ENCODE measurements at places on chromosomes 6 and 20.
A peak's percentile ranks its signal among the peaks of the same experiment; 100 is the strongest.

DNA sequence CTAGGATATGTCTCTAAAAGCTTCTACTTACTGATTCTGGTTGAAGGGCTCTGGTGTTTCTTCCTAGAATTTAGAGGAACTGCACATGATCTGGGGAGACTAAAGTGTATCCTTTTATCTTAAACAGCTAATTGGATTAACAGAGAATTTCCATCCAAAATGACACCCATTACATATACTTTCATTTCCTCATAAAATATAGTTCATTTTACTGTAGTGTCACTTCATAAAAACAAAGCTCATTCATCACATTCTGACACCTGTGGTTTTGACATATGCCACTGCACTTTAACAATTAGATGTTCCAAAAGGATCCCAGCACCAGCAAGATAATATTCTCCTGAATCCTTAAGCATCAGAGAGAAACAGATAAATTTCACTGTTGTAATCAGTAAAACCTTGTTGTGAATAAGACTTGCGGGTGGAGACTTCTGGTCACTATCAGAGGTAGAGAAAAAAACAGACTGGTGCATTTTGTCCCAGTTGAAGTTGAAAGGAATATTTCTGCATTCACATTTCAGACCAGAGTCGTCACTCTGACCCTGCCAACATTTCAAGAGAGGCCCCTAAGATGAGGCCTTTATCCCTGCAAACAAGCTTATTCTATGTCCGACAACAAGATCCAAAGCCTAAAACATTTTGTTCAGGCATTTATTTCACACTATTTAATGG lies 175.3 kb upstream of the BMP5 start:
- no peak for DNase-seq

GRCh38 chr20:32871627-32872160 lies 13.0 kb downstream of the EFCAB8 start:
- no peak for DNase-seq

DNA sequence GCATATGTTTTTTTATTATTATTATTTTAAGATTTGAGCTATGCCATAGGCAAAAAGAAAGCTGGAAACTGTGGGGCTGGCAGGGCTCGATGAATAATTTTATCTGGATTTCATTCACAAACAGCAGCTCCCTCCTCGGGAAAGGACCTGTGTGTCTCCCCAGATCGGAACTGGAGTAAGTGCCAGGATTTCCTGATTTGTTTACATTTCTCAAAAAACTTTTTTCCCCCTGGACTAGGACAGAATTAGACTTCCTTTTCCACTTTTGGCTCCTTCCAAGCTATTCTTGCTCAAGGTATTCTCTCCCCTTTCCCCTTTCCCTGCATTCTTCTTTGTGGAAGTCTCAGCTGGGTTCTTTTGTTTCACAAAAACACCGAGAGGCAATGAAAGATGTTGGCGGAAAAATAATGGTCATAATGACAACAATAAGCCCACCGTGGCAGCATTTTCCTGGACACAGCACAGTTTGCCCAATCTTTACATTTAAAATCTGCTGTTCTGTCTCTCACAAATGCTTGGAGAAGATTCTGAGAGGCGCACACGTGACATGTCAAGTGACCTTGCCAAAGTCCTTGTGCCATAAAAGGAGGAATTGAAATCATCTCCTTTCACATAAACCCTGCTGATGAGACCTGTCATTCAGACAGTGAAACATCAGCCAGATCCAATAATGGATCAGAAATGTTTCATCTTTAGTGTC lies 85.8 kb upstream of the PREP start:
- no peak for DNase-seq

GRCh38 chr6:80640176-80640575 lies 533.7 kb downstream of the BCKDHB start:
- no peak for DNase-seq

- peak; percentile 46 for DNase-seq
These were observed 18.1 kb downstream of the BPI start for GRCh38 chr20:38321959-38322598.

- peak; percentile 51 for DNase-seq
These were observed 690 bp downstream of the IFNGR1 start for GRCh38 chr6:137218473-137218916.

- no peak for DNase-seq
These were observed 66.6 kb downstream of the CDH26 start for GRCh38 chr20:60024801-60025200.

DNA sequence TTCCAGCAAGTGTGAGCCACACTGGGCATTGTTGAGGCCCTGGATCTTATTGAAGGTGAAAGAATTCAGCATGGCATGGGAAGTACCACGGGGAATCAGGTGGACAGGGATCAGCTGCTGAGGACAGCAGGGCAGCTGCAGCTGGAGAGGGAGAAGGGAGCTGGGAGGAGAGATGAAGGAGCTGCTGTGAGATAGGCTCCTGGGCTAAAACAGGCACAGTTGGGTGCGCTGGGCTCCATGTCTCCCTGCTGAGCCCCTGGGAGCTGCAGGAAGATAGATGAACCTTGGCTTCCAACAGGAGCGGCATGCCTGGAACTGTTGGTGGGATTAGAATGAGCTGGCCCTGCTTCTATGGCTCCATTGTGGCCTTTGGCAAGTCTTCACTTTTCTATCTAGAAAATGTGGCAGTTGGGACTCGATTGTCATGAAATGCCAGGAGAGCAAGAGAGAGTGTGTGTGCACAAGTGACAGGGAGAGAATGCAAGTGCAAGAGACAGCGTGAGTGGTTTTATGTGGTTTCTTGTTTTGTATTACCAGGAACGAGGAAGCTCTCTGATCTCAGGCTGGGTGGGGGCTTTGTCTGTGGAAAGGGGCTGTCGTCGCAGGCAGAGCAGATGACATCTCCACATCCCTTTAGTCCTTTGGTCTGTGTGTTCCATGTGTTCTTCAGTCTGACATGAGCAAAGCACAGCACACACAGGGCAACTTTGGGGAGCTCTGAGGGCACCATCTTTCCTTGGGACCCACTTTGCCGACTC lies 20.4 kb downstream of the SNPH start:
- no peak for DNase-seq

GRCh38 chr6:105804424-105804823 lies 281.7 kb upstream of the PRDM1 start:
- DNase-seq, result no peak

DNA sequence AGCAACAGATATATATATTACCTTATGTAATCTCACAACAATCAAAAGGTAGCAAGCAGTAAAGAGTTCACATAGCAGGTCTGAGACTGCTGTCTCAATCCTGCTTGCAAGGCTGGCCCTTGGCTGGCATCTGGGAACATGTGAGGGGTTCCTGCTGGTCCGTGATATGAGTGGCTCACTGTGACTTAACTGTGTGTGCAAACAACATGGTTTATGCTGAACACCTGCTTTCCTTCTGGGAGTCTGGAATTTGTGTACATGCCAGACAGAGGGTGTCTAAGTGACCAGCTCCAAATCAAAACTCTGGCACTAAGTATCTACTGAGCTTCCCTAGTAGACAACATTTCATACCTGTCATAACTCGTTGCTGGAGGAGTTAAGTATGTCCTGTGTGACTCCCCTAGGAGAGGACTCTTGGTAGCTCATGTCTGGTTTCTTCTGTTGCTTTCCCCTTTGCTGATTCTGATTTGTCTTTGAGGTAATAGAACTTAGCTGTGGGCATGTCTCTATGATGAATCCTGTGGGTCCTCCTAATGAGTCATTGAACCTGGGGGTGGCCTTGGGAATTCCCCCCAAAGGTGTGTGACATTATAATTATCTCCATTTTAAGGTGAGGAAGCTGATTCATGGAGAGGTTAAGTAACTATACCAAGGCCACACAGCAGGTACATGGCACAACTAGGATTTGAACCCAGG lies 131.6 kb upstream of the NEDD9 start:
- DNase-seq, result no peak

GRCh38 chr20:1202762-1203504 lies at the start of gene C20orf202:
Gene C20orf202 (plus strand): TSS chr20:1203454. CDS start chr20:1203586, 132 bp downstream.
- no peak for DNase-seq

GRCh38 chr6:168413856-168414255 lies 27.1 kb upstream of the SMOC2 start:
- DNase-seq, result no peak

DNA sequence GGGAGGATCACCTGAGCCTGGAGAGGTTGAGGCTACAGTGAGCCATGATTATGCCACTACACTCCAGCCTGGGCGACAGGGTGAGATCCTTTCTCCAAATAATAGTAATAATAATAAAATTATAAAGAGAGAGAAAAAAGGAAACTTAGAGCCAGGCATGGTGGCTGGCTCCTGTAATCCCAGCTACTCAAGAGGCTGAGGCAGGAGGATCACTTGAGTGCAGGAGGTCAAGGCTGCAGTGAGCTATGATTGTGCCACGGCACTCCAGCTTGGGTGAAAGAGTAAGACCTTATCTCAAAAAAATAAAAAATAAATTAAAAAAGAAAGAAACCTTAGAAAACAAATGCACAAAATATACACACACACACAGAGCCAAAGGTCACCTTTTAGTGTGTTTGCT lies 5.2 kb upstream of the SAMHD1 start:
- no peak for DNase-seq

GRCh38 chr6:79236711-79237110 lies 2.2 kb upstream of the HMGN3 start:
- no peak for DNase-seq

GRCh38 chr20:46703435-46703834 lies 6.0 kb upstream of the SLC2A10 start:
- DNase-seq, result no peak

- DNase-seq, result no peak
These were observed 22.2 kb downstream of the PPP1R3G start for GRCh38 chr6:5107341-5107740.

- DNase-seq, result no peak
These were observed 3.0 kb upstream of the CDH26 start for GRCh38 chr20:59955131-59955796.

DNA sequence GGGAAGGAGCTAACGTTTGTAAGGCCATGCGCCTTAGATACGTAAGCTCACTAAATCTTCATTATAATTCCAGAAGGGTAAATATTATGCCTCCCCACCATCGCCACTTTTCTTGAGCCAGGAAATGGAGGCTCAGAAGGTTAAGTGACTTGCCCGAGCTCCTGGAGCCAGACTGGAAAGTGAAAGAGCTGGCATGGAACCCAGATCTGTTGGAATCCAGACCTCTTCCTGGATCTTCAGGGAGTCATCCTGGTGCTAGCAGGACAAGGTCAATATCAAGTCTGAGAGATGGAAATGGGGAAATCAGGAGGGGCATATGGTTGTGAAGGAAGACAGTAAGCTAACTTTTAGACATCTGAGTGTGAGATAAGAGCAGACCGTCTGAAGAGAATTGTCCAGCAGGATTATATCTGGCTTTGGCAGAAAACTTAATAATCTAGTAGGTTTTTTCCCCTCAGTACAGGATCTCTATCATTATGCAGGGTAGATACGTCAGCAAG lies 6.2 kb downstream of the TMEM200A start:
- no peak for DNase-seq

- no peak for DNase-seq
These were observed 24.2 kb downstream of the NAPB start for GRCh38 chr20:23396950-23397627.

DNA sequence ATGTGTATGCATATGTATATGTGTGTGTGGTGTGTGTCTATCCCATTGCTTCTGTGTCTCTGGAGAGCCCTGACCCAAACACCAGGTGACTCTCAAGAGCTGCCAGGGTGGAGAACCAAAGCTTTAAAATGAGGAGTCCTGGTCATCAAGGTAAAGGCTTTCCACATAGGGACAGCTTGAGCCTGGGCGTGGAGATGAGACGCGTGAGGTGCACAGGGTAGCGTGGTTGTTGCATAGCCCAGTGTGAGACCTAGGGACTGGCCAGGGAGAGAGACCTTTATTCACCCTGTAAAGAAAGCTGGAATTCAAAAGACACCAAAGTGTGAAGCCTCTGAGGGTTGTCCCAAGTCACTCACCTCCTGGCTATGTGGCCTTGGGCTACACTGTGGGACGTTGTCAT lies 149.1 kb downstream of the SYCP2 start:
- DNase-seq, result peak; percentile 35

- DNase-seq, result no peak
These were observed 17.2 kb downstream of the SH3BGRL2 start for GRCh38 chr6:79648328-79648727.

DNA sequence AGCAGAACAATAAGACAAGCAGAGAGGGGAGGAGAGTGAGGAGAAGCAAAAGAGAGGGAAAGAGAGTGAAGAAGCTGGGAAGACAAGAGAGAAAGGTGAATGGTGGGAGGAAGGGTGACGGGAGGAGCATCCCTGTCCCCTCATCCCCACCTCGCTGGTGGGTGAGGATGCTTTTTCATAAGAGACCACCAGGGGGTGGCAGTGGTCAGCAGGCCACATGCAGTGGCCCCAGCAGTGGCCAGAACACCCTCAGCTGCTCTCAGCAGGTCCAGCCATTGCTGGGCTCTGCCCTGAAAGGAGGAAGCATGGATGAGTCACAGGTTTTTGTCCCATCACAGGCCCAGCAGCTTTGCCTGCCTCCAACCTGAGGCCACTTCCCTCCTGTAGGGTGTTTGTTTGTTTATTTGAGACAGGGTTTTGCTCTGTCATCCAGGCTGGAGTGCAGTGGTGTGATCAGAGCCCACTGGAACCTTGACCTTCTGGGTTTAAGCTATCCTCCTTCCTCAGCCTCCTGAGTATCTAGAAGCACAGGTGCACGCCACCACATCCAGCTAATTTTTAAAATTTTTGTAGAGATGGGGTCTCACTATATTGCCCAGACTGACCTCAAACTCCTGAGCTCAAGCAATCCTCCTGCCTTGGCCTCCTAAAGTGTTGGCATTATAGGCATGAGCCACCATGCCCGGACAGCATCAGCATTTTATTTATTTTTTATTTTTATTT lies 24.0 kb downstream of the FGD2 start:
- peak; percentile 80 for DNase-seq

DNA sequence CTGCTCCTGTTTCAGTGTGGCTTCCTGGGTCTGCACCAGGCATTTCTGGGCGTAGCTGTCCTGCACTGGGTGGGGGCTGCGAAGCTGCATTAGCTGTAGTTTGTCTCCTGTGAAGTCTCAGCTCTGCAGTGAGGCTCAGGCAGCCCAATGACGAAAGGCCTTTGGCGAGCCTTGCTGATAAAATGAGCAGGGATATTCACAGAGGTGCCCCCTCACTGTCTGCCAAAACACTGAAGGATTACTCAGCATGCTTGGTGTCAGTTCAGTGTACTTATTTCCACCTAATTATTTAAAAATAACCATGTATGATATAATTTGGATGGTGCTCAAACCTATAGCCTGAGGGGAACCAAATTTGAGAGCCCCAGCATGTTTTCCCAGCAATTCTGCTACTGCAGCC lies 73.5 kb downstream of the ECT2L start:
- no peak for DNase-seq

GRCh38 chr6:166561771-166562359 lies 24.6 kb downstream of the RAMACL start:
- DNase-seq, result no peak

- no peak for DNase-seq
These were observed 4.1 kb upstream of the TAF4 start for GRCh38 chr20:62069741-62070216.

GRCh38 chr6:2110504-2110903 lies 134.9 kb downstream of the GMDS start:
- DNase-seq, result peak; percentile 87

DNA sequence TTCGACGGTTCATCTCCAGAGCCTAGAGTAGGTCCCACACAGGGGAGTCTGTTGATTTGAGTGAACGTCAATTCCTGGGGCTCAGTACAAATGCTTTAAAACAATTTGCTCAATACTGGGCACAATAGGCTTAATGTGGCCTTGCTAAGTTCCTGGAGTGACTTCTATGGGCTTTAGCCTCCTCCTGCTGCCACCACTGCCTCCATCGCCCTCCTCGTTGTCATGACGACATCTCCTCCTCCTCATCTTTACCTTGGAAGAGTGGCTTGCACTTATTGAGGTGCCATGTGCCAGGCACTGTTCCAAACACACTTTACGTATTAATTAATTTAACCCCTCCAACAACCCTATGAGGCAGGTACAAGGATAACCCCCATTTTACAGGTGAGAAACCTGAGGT lies 11.8 kb upstream of the ZMYND8 start:
- no peak for DNase-seq
